ENCODE measurements at places on chromosomes 7 and 10. TPM values are rescaled to one million over a fixed set of nuclear protein-coding genes. Genes with fewer than 3 reads are reported as not detected.

GRCh38 chr7:48298779-48299178 lies 127.5 kb downstream of the ABCA13 start:
- no peak for DNase-seq

DNA sequence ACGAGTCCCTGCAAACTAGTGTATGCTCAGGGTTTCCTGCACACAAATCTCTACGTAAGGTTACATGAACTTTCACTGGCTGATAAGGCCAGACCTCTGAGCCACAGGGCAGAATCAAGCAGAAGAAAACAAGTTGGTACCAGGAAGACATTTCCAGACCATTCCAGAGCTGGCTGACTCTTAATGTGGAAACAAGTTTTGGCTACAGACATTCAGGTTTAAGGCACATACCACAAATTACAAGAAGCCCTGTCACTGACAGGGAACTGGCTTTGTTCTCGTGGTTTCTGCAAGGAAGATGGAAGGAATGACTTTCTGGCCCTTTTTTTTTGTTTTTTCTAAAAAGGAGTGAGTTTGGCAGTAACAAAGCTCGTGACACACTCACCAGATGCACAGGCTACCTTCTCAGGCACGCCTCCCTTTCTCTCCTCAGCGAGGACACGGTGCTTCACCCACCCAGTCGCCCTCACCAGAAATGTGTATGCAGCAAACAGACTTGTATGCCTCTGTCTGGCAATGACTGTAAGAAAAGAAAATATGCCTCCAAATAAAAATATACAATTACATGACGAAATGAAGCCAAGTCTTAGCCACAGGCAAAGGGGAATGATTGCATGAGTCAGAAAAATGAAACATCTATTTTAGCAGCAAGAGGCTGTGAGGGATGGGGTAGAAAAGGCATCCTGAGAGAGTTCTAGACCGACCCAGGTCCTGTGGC lies 22.6 kb downstream of the PLAC9 start:
- DNase-seq = no peak

DNA sequence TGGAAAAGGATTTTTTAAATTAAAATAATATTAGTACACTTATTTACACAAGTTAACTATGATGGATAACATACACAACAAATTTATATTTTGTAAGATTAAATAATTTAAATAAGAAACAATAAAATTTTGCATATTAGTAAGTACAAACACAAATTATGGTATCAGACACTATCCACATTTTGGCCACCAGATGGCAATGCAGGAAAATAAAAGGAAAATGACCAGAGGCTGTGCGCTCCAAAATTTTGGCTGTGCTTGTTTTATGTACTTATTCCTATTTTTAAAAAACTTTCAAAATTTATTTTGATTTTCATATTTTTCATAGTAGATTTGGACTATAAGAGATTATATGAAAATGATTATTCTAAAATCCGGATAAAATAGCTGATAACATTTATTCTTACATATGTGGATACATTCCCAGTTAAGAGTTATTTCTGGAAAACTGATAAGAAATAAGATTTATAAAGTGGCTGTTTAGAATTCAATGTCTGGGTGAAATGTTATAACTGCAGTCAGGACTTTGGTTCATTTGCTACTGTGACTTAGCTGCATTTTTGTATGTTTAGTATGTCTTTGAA lies 274.7 kb upstream of the HGF start:
- DNase-seq = no peak

DNA sequence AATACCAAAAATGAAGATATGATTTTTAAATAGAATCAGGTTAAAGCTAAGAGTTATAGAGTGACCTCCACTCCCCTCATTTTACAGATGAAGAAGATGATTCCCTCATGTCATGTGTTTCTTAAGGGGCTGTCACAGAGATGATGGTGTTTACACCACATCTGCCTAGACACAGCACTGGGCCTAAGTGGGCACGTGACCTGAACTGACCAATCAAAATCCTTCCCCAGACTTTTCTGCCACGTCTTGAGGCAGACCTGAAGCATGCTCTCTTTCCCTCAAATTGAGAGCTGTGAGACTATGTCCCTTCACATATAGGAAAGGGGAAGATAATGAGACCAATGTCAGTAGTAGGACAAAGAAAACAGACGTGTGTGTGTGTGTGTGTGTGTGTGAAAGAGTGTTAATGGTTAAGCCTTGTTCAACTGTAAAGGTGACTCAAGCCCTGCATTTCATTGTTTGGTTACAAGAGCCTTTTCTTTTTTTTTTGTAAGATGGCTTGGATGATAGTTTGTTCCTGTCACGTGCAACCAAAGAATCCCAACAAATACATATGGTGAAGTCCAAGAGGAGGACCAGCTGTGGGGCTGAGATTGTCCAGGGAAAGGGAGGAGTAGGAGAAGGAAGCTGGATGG lies 172.8 kb upstream of the AOAH start:
- DNase-seq = no peak

DNA sequence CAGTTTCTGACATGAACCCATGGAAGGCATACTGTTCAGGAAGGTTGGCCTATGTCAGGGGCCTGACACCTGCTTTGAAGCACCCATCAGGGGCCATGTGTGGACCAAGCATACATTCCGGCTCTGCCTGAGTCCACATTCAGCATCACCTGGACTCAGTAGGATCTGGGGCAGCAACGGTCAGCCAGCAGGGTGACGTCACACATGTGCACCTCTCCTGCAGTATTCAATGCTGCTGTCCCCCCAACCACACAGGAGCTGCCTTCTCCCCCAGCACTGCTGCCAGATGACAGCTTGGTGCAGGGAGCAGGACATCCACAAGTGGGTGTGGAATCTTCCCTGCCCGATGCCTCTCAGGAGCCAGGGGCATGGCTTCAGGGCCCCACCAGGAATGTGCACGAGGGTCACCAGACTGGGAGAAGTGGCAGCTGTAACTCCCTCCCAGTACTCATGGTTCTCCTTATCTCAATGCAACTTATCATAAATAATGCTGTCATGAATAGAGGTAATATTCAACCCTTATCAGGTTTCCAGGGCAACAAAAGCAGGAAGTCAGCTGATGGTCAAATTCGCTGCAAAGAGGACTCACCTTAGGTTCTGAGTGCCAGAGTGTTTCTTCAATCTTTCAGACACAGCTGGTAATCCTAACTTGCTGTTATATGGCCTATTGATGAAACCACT lies 292.9 kb downstream of the PAXIP1 start:
- DNase-seq = no peak

- DNase-seq = no peak
Measured at GRCh38 chr7:91181949-91182348, 82.3 kb upstream of the FZD1 start.

- DNase-seq = no peak
Measured at GRCh38 chr10:14707481-14707880, 67.2 kb downstream of the FAM107B start.

DNA sequence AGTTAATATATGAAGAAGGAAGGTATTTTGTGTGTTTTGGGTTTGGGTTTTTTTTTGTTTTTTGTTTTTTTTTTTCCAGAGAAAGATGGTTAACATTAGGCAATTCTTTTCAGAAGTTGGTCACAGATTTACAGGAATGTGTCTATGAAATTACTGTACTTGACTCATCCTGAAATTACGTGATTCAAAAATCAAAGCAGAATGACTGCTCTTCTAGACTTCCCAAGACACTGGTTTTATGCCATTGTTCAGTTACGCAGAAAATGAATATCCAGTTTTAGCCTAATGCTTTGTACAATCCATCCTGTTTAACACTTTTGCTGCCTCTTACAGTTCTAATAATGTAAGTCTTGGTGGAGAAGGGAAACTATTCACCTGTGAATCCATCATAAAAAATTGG lies 39.7 kb upstream of the CELF2 start:
- no peak for DNase-seq

- DNase-seq = no peak
Measured at GRCh38 chr7:90933984-90934383, 330.2 kb upstream of the FZD1 start.

- DNase-seq = no peak
Measured at GRCh38 chr7:73968487-73968886, 59.5 kb upstream of the ELN start.

ZPBP gene
- total RNA-seq = not detected

TIMM23B gene
- 20.7 TPM for total RNA-seq

Data from left cardiac atrium (tissue), 4 donors.